Activated CD4-positive, alpha-beta T cell treated with anti-CD3 and anti-CD28 coated beads, Interleukin-2, amount 50 U/mL, for 1 hour (primary cell): ENCODE measurements at places on chromosomes 5 and 9.

DNA sequence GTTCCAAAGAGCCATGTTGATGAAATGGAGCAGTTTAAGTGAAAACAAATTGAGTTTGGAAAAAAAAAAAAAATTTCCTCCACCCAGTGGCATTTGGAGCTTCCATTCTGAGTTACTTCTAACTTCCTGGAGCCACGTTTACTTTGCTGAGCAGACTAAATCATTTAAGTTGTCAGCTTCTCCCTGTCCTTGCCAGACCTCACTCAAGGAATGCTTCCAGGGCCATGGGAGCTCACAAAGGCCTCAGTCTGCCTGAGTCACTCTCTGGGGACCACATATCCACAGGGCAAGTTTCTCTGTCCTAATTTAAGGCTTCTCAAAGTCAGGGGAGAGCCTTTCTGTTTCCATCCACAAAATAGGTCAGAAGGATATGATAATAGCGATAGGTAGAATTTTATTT, 210.3 kb upstream of the TNC start:
- DNase-seq = no peak

DNA sequence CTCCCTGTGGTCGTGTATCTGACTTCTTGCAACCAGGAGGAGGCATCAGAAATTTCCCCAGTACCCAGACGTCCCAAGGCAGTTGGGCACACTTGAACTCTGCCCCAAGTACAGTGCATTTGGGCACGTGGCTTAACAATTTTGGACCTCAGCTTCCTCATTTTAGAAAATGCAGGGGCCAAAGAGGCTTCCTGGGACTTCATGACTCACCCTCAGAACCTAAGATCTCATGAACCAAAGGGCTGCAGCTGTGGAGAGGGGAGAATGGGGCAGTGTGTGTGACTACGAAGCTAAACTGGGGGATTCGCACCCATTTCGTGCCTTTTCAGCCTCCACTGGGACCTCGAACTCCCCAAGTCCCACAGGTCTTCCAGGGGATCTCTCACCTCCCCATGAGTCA, 59.2 kb downstream of the SYK start:
- no peak for DNase-seq

- no peak for DNase-seq
Observed at GRCh38 chr9:138103111-138103848, 225.7 kb downstream of the CACNA1B start.

- DNase-seq = no peak
Observed at GRCh38 chr9:93636172-93636661, 59.8 kb downstream of the PHF2 start.

- DNase-seq = no peak
Observed at GRCh38 chr5:63743096-63743798, 219.0 kb downstream of the HTR1A start.

- DNase-seq = no peak
Observed at GRCh38 chr9:17739022-17739421, 160.2 kb downstream of the SH3GL2 start.

GRCh38 chr9:4126184-4126865, 173.5 kb downstream of the GLIS3 start:
- DNase-seq = no peak

DNA sequence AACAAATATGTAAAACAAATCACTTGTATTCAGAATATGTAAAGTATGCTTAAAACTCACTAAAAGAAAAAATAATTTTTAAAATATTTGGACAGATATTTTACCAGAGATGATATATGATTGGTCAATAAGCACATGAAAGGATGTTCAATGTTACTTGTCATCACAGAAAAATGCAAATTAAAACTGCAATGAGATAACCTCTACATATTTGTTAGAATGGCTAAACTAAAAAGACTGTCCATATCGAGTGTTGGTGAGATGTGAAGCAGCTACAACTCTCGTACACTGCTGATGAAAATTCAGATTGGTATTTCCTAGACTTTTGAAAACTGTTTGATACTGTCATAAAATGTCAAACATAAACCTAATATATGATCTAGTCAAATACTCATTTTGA, 685.1 kb downstream of the DTWD2 start:
- DNase-seq = no peak

DNA sequence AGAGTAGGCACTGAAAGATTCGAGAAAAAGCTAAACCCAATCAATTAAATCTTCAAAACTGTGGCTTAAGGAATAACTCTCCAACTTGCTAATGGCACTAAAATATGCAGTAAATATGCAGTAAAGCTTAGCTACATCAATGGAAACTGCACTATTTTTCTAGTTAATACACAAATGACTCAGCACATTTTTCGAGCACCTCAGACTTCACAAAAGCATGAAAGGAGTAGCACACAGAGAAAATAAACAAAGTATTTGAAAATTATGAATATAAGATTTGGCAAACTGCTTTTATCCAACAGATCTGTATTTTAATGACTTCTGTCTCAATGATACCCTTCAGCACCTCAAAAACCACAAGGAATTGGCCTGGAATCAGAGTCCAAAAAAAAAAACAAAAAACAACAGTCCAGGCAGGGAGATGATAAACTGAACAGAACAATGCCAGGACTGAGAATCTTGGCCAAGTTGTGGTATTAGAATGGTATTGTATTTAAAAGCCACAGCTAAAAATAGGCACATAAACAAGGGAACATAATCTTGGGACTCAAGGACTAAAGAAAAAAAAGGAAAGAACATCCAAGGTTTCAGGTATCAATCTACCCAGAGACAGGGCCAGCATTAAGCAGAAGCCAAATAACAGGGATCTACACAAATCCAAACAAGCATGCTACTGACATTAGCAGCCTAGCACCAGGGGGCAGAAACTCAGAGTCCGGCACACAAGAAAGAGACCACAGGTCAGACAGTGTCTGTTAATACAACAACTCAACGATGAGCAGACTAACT, 21.4 kb downstream of the TMEM245 start:
- DNase-seq = no peak

- DNase-seq = no peak
Observed at GRCh38 chr9:127316586-127317323, 52.2 kb downstream of the GARNL3 start.
